Forelimb muscle (tissue), 1 donor: ENCODE measurements at places on chromosomes 12 and 14.

- no peak for DNase-seq
These were observed 5.8 kb upstream of the FRS2 start for GRCh38 chr12:69464428-69464827.

DNA sequence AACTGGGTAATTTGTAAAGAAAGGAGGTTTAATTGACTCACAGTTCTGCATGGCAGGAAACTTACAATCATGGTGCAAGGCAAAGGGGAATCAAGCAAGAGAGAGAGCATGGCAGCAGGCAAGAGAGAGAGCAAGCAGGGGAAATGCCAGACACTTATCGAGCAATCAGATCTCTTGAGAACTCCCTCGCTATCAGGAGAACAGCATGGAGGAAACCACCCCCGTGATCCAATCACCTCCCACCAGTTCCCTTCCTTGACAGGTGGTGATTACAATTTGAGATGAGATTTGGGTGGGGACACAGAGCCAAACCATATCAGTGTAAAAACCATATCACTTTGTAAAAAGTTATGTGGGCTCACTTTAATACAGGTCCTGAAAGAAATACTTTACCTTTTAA, 56.4 kb upstream of the NEDD1 start:
- DNase-seq = no peak

DNA sequence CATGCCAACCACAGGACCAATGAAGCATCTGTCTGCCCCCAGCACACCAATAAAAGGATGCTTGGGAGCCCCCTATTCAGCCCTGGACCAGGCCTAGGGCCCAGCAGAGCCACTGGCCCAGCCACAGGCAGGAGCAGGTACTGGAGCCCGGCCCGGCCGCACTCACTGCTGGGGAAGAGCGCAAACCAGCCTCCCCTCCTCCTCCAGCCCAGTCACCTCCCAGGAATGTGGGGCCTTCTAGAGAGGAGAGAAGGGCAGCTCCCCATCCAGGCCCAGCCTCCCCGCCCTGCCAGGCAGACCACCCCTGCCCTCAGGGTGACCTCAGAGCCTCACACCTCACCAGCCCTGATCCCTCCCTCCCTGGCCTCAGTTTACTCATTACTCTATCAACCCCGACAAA, 56.2 kb downstream of the CCNK start:
- DNase-seq = no peak

DNA sequence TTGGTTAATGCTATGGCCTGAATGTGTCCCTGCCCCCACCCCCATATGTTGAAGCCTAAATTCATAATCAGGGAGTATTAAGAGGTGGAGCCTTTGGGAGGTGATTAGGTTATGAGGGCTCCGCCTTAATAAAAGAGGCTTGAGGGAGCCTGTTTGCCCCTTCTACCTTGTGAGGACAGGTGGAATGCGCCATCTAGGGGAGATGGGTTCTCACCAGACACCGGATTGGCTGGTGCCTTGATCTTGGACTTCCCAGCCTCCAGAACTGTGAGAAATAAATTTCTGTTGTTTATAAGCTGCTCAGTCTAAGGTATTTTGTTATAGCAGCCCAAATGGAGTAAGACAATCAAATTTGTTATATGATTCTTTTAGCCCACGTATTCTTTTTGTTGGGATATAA, 148.3 kb downstream of the PTCSC3 start:
- no peak for DNase-seq

GRCh38 chr12:57187222-57188089, 29.1 kb upstream of the NXPH4 start:
- DNase-seq = no peak

GRCh38 chr14:36057452-36058116, 118.9 kb downstream of the PTCSC3 start:
- DNase-seq = no peak

GRCh38 chr14:51478175-51478621, 173.5 kb upstream of the FRMD6 start:
- DNase-seq = peak; percentile 56

DNA sequence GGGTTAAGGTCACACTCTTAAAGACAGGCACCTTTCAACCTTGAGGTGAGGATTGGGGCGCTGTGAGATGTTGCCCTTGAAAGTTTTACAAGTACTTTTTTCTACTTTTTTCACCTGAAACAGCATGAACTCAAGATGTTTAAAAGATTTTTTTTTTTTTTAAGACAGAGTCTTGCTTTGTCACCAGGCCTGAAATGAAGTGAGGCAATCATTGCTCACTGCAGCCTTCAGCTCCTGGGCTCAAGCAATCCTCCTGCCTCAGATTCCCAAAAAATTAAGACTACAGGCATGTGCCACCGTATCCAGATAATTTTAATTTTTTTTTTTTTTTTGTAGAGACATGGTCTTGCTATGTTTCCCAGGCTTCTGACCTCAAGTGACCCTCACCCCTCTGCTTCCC, 243.9 kb downstream of the DIO2 start:
- DNase-seq = no peak

DNA sequence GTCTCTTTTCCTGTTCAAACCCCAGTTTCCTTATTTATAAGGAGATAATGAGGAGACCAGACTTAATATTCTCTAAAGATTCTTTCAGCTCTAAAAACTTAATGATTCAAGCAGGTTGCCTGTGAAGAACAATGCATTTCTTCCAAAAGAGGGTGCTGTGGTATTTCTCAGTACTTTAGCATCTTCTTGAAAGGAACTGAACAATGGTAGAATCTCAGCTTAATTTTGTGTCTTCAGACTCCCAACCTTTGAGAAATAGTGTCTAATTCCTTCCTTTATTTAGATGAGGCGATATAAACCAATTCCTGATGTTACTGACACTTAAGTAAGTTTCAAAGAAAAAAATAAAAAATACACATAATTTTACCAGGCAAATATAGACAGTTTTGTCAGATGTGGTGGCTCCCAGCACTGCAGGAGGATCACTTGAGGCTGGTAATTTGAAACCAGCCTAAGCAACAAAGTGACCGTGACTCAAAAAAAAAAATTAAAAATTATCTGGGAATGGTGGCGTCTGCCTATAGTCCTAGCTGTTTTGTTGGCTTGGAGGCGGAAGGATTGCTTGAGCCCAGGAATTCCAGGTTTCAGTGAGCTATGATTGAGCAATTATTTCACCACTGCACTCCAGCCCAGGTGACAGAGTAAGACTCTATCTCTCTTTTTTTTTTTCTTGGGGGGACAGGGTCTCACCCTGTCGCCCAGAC, 76.9 kb upstream of the PSMA6 start:
- DNase-seq = peak; percentile 45

DNA sequence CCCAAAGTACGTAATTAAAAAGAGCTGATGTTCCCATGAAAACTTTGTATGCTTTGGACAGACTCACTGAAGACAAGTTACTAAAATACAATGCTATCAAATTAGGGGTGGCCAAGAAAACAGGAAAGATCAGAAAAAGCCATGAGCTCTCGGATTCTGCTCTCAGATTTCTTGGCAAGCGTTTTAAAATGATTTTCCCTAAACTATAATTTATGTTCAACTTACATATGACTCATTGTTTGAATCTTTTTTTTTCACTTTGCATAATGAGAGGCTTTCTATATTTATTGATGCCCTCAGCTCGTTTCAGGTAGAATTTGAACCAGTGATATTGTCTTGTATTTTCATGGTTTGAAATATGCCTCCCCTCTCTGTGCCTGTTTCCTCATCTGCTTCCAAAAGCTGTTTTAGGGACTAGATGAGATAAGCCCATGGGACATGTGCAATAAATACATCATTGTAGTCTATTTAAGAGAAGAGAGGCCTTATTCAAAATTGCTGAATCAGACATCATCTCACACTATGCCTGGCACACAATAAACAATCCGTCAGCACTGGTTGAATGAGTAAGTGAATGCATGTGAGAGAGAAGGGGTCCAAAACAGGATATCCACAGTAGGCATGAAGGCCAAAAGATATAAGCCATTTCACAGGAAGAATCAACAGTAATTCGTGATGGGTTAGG, 4.7 kb upstream of the IPO8 start:
- DNase-seq = no peak

DNA sequence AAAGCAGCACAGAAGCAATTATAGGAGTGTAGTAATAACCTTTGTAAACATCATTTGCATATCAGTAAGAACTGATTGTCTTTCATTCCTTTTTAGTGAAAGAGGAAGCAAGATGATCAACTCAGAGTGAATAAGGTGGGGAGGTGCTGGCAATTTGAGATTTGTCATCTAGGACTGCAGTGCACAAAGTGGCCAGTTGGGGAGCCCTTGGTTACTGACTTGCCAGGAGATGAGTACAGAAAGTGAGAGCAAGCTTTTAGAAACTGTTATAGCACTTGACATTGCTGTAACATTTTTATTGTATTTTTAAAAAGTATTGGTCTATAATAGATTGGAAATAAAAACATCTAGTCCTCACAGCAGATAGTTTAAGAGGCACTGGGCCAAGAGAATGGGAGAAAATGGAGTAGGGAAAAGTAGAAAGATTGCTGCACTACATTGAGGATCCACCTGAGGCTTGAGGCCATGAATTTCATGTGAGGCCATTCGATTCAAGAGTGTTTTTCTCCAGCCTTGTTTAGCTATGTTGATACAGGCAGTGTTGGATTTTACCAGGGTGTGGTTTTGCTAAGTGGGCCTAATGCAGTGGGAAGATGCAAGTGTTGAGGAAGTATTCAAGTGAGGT, 98.2 kb downstream of the SNAPC1 start:
- DNase-seq = no peak

- no peak for DNase-seq
These were observed 39.0 kb downstream of the CKB start for GRCh38 chr14:103483600-103483999.

DNA sequence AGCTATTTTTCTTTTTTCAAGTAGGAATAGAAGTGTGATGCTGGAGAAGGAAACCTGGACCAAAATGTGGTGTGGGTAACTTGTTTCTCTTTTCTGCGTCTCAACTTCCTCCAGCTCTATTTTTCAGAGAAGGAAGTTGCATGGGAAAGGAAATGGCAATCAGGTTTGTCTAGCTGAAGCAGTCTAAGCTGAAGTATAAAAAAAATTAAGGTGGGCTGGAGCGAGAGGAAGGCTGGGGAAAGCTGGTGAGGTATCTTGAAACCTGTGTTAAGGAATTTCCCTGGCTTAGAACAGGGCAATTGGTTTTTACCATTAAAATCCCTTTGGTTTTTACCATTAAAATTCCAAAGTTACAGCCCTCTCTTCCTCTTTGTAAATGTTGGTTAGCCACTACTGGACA, 34.2 kb upstream of the NINJ2 start:
- no peak for DNase-seq

GRCh38 chr14:50018201-50018932, 98.0 kb downstream of the VCPKMT start:
- no peak for DNase-seq

DNA sequence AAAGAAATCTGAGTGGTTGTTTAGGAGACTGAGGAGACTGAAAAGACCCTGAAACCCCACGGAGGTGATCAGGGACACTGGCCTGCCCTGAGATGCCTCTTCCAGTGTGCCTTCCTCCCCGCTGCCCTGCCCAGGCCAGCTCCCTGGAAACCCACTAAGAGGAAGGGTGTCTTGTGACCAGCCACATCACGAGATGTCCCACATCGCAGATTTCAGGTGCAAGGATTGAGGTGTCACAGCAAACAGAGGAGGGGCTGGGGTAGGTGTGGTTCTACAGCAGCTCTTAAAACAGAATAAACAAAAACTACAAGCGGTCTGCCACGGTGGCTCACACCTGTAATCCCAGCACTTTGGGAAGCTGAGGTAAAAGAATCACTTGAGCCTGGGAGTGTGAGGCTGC, 184.3 kb upstream of the C14orf180 start:
- no peak for DNase-seq

- DNase-seq = no peak
These were observed 43.9 kb downstream of the HMGA2 start for GRCh38 chr12:65868133-65868705.

- no peak for DNase-seq
These were observed 53.6 kb downstream of the PPFIA2 start for GRCh38 chr12:81705586-81705985.

DNA sequence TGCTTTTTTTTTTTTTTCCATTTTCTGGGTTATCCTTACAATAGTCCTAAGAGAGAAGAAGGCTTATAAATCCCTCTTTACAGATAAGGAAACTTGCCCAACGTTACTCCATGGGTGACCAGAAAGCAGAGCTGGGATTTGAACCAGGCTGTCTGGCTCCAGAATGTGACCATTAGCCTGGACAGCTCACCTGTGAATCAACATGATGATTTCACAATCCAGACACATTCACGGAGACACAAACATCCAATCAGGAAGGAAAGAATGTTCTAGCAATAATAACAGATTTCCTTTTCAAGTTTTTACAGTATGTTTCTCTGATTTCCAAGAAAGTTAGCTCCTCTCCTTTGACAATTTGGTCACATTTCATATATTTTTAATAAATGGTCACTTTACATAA, 118.3 kb downstream of the GALC start:
- DNase-seq = no peak

- DNase-seq = no peak
These were observed 21.7 kb downstream of the CBX5 start for GRCh38 chr12:54258201-54258681.

- no peak for DNase-seq
These were observed 17.4 kb downstream of the TMEM119 start for GRCh38 chr12:108580531-108580930.

GRCh38 chr12:53985994-53986685, 1.2 kb downstream of the HOXC10 start:
- DNase-seq = no peak

- DNase-seq = peak; percentile 17
These were observed 28.6 kb downstream of the SUDS3 start for GRCh38 chr12:118404876-118405521.

DNA sequence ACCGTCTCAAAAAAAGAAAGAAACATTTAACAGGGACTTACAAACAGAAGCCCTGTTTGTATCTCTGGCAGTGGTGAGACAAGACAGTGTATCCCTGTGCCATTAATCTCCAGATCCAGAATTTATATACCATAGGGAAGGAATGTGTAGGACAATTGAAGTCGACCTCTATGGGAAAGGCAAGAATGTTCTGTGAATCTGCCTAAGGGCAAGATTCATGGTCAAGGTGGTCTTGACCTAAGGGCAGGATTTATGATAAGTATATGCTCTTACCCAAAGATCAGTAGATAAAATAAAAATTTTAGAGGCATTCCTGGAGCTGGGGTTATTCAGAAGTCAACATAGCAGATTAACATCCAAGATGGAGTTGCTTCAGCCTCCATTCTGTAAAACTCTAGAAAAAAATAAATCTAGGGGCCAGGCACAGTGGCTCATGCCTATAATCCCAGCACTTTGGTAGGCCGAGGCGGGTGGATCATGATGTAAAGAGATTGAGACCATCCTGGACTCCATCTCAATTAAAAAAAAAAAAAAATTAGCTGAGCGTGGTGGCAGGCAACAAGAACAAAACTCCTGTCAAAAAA, 21.0 kb upstream of the SP1 start:
- no peak for DNase-seq

- DNase-seq = no peak
These were observed 103.0 kb downstream of the PUS7L start for GRCh38 chr12:43655586-43655985.

DNA sequence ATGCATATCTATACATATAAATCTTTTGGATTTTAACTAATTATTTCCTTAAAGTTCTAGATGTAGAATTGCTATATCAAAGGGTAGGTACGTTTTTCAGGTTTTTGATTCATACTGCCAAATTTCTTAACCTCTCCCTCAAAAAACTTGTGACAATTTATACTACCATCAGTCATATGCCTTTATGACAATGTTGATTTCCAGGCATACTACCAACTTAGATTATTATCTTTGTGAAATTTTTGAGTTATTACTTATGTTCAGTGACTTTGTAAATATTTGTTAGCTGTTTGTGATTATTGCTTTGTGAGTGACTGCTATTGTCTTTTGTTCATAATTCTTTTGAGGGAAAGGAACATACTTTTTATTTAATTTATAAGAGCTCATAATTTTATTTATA, 107.0 kb downstream of the SLC38A6 start:
- no peak for DNase-seq
